Aorta (tissue), 5 donors: ENCODE measurements at places on chromosomes 2 and 18. TPM values are rescaled to one million over a fixed set of nuclear protein-coding genes. Genes with fewer than 3 reads are reported as not detected.

ASPRV1 gene
- total RNA-seq: 1.9 TPM

SP9 gene
- not detected for total RNA-seq

FTCDNL1 gene
- total RNA-seq: 1.4 TPM

DNA sequence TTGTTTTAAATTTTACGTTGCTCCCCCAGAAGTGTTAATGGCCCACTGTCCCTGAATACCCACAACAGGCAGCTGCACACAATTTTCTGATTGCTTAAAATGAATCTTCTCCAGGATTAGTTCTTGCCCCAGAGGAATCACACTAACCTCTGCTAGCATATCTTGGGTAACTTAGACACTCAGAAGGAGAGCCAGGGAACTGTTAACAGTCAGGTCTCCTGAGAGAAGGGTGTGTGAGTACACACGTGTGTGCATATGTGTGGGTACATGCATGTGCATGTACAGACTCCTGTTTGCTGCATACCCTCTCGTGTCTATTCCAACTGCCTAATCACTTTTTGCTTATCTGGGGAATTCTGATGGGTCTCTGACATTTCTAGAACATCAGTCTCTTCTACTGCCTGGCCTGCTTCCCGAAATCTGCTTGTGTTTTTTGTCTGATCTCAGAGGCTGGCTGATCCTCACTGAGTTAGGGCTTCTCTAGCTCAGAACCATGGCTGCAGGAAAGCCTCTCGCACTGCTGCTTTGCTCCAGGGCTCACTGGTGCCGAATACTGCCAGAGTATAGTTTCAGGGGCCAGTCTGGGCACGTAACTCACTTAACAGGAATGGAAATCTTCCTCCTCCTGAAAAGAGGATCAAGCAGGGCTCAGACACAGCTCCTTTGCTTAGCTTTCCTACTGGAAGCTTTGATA, 62.8 kb downstream of the PRELID3A start:
- no peak for DNase-seq

GRCh38 chr2:157245846-157246764, 11.4 kb upstream of the GALNT5 start:
- DNase-seq: no peak

- no peak for DNase-seq
These were observed 17.1 kb downstream of the DPP4 start for GRCh38 chr2:162056796-162057399.

DNA sequence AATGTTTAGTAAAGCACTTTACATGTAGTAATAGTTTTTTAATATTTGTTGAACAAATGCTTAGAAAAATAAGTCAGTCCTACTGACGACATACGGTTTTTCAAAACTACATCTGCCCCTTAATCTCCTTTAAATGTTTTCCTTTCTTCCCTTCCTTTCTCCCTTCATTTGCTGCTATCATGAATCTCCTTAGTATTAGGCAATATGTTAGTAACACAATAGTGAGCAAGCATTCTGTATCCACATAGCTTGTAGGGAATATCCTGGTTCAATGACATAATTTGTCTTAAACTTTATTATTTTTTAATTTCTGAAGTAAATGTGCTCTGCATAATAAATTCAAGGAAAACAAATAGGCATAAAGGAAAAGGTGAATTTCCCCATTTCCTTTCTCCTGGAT, 79.1 kb downstream of the ACSL3 start:
- no peak for DNase-seq

- no peak for DNase-seq
These were observed 83.8 kb downstream of the EDAR start for GRCh38 chr2:108905176-108905575.

DNA sequence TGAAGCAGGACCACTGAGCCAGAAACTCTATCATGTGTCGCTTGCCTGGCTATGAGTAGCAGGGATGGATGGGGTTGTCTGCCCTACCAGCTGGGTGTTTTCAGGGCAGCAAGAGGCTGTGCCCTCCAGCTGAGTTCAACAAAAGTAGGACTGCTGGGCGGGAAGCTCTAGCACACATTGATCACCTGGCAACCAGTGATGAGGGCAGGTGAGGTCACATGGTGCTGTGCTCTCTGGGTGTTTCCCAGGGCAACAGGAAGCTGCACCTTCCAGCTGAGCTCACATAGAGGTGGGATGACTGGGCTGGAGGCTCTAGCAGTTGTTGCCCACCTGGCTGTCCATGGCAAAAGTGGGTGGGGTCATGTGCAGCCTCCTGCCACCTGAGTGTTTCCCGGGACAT, 487.3 kb upstream of the VWC2L start:
- no peak for DNase-seq

ZNF521 gene
- total RNA-seq: 26.4 TPM

HAAO gene
- 29.1 TPM for total RNA-seq
